HCT116 (cell line): ENCODE measurements at places on chromosomes 16 and 17. TPM values are rescaled to one million over a fixed set of nuclear protein-coding genes. Genes with fewer than 3 reads are reported as not detected.

GRCh38 chr16:57137566-57138273, 45.3 kb downstream of the CPNE2 start:
- DNase-seq: no peak

GRCh38 chr17:27430882-27431491, 25.3 kb upstream of the KSR1 start:
- peak; percentile 28 for DNase-seq

CRK gene
- total RNA-seq: 55.5 TPM

KRT36 gene
- not detected for total RNA-seq

KIF2B gene
- not detected for total RNA-seq
